ENCODE measurements at places on chromosomes 16 and 17.

- DNase-seq: no peak
Measured at GRCh38 chr16:89796104-89796503, 20.3 kb downstream of the FANCA start.

DNA sequence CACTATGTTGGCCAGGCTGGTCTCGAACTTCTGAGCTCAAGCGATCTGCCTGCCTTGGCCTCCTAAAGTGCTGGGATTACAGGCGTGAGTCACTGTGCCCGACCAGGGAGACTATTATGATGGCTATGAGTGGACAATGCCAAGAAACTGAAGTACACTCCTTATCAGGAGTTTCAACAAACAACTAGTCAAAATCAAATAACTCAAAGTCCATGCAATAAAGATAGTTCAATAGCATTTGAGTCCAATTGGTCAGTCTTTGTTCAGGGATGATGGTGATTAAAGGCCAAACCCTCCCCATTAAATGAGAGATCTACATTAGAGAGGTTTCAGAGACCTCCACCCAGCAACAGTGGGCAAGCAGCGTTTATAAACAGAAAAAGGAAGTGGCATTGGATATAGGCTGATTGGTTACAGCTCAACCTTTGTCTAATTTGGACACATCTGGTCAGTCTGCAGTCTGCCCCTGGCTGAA is 8.0 kb downstream of the CHST5 start:
- DNase-seq: no peak

- DNase-seq: no peak
Measured at GRCh38 chr17:78956254-78956653, 23.5 kb downstream of the LGALS3BP start.

DNA sequence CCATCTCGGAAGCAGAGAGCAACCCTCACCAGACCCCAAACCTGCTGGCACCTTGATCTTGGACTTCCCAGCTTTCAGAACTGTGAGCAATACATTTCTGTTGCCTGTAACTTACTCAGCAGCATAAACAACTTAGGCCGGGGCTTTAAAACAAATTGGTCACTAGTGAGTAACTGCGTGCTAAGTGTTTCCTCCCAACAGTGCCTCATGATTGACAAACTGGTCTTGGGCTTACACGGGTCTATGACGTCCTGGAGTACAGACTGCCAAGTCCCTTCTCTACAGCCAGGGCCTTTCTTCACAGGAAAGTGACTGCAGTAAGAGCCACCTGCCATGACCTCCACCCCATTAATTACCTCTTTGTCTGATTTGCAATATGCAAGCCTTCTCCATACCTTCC is 136.7 kb downstream of the XYLT1 start:
- DNase-seq: no peak

DNA sequence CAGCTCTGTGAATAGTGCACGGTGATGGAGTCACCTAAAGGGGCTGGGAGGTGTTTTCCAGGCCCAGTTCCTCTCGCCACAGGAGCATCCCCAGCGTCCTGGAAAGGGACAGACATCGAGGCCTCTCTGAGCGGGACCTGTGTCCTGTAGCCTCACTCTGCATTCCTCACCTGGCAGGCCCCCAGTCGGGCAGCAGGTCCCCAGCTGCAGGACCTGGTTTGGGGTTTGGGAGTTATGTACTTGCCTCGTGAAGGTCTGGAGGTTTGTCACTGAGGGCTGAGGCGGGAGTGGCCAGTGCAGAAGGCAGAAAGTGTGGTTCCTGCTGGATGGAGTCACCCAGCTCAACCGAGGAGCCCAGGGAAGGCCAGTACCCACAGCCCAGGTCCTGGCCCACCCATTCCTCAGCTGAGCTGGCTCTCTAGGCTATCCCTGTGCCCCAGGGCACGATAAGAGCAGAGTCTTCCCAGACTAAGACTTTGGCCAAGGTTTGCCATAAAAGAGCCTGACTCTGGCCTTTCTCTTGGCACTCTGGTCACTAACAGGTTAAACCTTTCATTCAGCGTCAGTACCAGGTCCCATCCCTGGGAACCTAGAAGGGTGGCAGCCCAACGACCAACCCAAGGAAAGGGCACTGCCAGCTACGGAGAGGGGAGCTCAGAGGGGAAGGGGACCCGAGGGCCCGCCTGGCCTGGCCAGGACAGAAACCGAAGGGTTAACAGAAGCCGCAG is 24.4 kb downstream of the TBX4 start:
- no peak for DNase-seq

DNA sequence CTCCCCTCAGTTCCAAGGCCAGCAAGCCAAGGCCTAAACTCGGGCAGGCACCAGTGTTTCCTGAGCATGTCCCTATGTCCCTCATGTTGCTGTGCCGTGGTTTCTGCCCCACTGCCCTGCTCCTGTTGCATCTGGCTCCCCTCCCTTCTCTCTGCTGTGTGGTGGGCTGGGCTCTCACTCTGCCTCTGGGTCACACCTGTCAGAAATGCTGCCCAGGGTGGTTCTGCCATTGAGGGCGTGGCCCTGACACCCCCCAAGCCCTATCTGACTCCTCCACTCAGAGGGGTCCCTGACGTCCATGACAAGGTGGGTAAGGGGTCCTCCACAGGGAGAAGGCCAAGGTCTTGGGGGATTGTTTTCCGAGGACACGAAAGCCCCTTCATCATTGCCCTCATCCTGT is 9.2 kb upstream of the ITGA3 start:
- no peak for DNase-seq

DNA sequence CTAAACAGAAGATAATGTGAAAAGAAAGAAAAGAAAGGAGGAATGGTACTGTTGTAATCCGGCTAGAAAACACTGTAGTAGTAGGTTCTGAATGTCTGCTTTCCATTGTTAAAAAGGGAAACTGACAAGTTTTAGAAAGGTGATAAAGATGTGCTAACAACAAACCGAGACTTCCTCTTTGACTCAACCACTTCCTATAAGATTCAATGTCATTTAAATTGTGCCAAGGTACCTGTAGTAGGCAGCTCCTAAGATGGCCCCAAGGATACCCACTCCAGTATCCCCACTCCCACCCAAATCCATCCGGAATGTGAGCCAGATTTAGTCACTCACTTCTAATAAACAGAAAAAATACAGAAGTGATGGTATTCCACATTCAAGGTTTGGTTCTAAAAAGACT is 31.2 kb downstream of the XYLT1 start:
- no peak for DNase-seq

GRCh38 chr17:12693640-12694039 is 27.9 kb downstream of the MYOCD start:
- DNase-seq: no peak

DNA sequence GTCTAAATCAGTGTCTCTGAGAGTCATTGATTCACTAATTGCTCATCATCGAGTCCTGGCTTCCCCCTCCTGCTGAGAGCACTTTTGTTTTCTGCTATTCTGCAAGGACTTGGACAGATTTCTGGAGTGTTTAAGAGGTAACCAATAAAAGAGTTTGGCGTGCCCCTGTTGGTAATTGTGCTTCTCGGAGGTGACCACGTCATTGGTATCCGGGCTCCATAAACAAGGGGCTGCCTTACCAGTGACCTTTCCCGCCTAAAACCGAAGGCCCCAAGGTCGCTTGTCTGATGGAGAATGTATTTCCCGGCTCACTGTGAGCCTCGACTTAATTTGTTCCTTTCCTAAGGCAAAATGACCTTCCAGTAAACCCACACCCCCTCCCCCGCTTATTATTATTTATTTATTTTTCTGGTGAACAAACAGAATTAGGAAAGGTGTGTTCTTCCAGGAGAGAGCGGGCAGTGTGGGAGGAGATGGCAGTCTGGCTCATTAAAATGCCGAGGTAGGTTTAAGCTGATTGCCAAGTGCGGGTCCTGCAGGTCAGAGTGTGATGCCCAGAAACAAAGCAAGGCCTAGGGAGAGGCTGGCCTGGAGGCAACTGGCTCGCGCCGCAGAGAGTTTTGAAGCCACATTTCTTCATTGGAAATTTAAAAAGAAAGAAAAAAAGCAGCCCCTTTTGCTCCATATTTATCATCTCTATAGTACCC is 30.2 kb downstream of the MSI2 start:
- DNase-seq: no peak

DNA sequence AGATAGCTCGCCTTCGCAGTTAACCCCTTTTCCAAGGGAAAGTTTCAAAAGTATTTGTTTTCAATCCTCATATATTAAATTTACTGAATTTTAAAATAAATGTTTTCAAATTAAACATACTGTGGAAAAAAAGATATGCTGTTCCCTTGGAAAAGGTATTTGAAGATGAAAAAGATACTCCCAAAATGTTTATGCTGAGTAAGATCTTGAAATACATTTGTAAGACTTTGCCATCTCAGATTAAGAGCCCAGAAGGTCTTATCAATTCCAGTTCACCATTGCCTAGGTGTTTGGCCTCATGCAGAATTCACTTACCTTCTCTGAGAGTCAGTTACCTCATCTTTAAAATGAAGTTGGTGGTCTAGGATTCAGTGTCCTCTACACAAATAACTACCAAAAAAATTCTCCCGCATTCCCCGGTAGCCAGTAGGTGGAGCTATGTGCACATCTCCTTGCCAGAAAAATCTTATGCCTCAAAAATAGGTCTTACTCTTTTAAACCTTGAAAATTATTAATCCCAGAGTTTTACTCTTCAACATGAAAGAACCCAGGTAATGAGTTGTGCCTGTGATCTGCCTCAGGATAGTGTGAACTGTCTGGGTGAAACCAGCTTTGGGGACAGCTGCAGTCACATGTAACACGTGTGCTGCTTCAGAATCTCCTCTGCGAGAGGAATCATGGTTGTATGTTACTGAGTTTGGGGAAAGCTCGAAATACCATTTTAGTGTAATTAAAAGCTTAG is 178.3 kb downstream of the MRTFB start:
- no peak for DNase-seq

GRCh38 chr17:41338961-41339485 is 11.6 kb downstream of the KRT33A start:
- no peak for DNase-seq

DNA sequence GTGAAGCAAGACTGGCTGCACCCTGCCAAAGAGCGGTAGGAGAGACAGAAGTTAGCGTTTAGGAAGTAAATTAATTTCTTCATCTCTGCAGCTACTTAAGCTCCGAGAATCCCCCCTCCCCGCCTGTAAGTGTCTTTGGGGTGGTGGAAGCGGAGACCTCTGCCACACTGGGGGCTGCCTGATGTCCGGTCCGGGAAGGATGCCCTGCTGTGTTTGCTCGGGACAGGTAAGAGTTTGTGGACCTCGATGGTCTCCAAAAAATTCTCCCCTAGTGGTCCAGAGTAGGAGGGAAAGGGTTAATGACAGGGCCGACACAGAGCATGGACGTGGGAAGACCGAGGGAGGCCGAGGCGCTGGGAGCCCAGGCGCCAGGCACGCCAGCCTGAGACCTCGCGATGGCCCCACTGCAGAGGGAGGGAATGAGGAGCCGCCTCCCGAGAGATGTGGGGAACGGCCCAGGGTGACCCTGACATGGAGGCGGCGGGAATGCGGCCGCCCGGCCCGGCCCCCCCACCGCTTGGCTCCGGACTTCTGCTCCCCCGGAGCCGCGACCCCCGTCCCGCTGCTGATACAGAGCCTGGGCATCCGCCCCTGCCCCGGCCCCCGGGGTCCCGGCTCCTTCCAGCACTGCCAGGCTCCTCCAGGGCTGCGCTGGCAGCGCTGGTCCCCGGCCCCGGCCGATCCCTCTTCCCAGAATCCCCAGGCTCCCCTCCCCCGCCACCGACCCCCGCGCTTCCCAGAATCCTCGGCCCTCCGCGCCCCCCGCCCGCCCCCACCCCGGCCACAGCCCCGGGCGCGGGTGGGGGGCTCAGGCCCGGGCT is 680 bp downstream of the ZNF629 start:
- no peak for DNase-seq
